GM23248 (cell line): ENCODE measurements at places on chromosomes 11 and 22. TPM values are rescaled to one million over a fixed set of nuclear protein-coding genes. Genes with fewer than 3 reads are reported as not detected.

DNA sequence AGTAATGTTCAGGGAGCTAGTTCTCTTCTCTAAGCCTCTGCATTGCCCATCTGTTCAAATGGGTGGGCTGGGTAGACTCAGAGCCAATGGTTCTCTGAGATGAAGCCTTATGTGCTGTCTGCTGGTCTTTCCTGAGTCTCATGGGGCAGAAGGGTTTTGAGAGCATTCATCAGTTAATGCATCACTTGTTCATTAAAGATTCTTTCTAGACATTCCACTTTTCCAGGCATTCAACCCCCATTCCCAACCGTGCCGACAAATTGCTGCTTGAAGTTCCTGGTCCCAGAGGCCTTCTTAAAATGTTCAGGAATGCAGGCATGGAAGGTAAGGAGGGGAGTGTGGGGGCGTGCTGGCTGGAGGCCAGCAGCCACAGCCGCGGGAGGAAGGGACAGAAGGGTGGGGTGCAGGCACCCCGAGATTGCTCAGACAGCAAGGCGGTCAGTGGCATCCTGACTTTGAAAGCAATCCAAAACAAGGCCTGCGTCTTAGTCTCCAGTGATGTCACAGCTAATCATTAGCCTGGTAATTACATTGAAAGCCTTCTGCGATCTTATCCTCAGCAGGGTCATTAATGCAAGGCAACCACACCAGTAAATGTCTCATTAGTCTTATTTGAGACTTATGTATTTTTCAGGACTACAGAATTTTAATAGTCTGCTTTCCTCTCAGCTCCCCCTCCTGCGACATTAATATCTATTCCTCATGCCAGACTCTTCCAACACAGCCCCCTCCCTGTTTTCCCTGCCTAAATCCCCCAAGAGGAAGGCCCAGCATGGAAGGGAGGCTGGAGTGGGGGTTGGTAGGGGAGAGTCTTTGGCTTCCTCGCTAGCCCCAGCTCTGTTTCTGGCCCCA lies 328.8 kb downstream of the MIAT start:
- no peak for DNase-seq

- peak; percentile 83 for DNase-seq
Observed at GRCh38 chr22:45446216-45446615, 32.7 kb downstream of the RIBC2 start.

DNA sequence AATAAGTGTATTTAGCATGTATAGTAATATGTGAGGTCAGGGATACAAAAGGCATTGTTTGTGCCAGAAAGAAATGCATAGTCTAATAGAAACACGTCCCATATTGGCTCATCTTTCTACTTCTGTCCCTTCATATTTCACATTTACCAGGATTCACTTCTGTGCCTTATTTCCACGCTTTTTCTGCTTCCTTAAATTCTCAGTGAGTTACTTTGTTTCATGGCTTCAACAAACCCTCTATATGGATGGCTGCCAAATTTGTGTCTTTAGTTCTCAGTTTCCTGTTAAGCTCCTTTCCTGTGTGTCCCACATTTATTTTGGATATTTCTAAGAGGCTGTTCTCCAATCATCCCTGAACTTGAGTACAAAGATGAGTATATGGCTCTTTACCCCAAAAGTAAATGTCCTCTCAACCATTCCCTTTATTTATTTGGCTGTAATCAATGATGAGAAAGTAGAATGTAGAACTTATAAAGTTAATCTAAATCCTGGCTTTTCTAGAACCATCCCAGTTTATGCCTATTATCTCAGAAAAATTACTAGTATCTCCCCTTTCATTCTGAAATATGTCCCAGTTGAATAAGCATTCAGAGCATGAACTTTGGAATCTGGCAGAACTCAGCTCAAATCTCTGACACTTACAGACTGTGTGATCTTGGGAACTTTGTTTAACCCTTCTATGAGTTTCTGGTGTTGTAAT lies 23.5 kb downstream of the OR8B12 start:
- DNase-seq = no peak

GRCh38 chr11:94283678-94284077 lies 20.7 kb upstream of the IZUMO1R start:
- no peak for DNase-seq

DNA sequence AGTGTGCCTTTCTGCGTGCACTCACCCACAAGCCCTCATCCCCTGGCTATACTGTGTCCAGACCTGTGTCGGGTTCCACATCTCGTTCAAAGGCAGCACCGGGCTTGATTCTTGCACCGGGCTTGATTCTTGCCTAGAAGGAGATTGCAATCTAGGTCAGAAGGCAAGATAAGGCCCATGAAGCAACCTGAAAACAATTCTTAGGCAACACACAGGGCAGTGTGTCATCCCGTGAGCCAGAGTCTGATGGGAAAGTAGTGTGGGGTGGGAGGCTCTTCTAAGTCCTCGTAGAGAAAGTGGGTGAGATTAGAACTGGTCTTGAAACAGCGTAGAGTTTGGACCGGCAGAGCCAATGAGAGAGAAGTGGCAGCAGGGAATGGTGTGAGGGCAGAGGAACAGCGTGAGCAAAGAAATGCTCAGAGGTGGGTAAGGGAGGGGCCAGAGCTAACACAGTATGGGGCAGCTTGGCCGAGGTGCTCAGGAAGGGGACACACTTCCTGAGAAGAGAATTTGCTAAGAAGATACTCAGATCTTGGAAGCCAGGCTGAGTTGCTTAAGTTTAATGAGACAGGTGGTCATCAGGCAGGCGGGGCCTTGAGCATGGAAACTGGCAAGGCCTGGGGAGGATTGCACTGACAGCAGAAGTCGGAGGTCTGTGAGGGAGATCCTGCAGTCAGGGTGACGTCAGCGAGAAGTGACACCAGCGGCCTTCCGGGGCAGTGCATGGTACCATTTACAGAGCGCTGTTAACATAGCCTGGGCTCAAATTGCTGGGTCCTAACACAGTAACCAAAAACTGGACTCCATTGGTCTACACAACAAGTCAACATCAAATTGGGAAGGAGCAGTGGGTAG lies 40.7 kb upstream of the DKK3 start:
- no peak for DNase-seq

GRCh38 chr11:129747071-129747470 lies 68.6 kb upstream of the TMEM45B start:
- peak; percentile 29 for DNase-seq

GRCh38 chr11:110777775-110778174 lies 65.5 kb upstream of the ARHGAP20 start:
- DNase-seq = peak; percentile 73

- DNase-seq = no peak
Observed at GRCh38 chr11:61168042-61168688, 6.9 kb upstream of the VPS37C start.

DNA sequence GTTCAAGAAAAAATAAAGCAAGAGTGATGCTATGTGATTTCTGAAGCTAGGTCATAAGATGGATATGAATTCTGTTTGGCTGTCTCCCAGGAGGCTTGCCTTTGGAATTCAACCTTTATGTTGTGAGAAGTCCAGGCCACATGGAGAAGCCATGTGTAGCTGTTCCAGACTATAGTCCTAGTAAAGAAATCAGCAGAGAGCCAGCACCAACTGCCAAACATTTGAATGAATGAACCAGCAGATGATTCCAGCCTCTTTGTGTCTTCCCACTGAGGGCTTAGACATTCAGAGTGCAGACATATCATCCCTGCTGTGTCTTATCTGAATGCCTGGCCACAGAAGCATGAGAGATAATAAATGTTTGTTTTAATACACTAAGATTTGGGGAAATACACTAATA lies 1150.6 kb downstream of the DLG2 start:
- peak; percentile 2 for DNase-seq

GRCh38 chr11:121109916-121110586 lies 9.0 kb downstream of the TECTA start:
- DNase-seq = no peak

TMEM121B gene
- not detected in 2 replicates for polyA plus RNA-seq

SERHL2 gene
- polyA plus RNA-seq = 5.0 and 5.1 TPM in 2 replicates
